Osteoblast (primary cell): ENCODE measurements at places on chromosomes 3 and 15. TPM values are rescaled to one million over a fixed set of nuclear protein-coding genes. Genes with fewer than 3 reads are reported as not detected.
A peak's percentile ranks its signal among the peaks of the same experiment; 100 is the strongest.

GRCh38 chr15:58425834-58426233 is 6.0 kb upstream of the LIPC start:
- DNase-seq: no peak
- H3K27ac ChIP-seq: no peak overlapping the region
- no peaks in the 10 kb centered on the region for H3K36me3 ChIP-seq
- H3K27me3 ChIP-seq: no peaks in the 10 kb centered on the region
- H3K4me3 ChIP-seq: no peak overlapping the region

- H3K4me1 ChIP-seq: peaks cover 14% of the 10 kb centered on the region
- H3K36me3 ChIP-seq: no peaks in the 10 kb centered on the region
- no peak overlapping the region for H3K27ac ChIP-seq
These were observed 13.4 kb upstream of the NR2F2 start for GRCh38 chr15:96316953-96317629.

- H3K27ac ChIP-seq: no peak overlapping the region
- peaks cover 36% of the 10 kb centered on the region for H3K4me1 ChIP-seq
- H3K36me3 ChIP-seq: no peaks in the 10 kb centered on the region
- no peak for DNase-seq
- no peak overlapping the region for H3K4me3 ChIP-seq
These were observed 32.5 kb downstream of the BHLHE40 start for GRCh38 chr3:5011555-5012256.

NCKIPSD gene
- 17.1 and 17.7 TPM in 2 replicates for total RNA-seq

MKRN3 gene
- total RNA-seq: 0.36 and 0.59 TPM in 2 replicates

MYZAP gene
- total RNA-seq: under 0.01 TPM in 1 of 2 replicates, not detected in the other

- peaks cover 11% of the 10 kb centered on the region for H3K27me3 ChIP-seq
- H3K27ac ChIP-seq: no peak overlapping the region
- H3K36me3 ChIP-seq: no peaks in the 10 kb centered on the region
- peak; percentile 81 for DNase-seq
- H3K4me3 ChIP-seq: no peak overlapping the region
- no peaks in the 10 kb centered on the region for H3K4me1 ChIP-seq
These were observed 44.8 kb downstream of the HCN4 start for GRCh38 chr15:73323956-73324355.

GRCh38 chr3:88010810-88011209 is 48.0 kb downstream of the CGGBP1 start:
- H3K36me3 ChIP-seq: no peaks in the 10 kb centered on the region
- no peaks in the 10 kb centered on the region for H3K4me1 ChIP-seq
- H3K27ac ChIP-seq: no peak overlapping the region
- no peak overlapping the region for H3K4me3 ChIP-seq

GPR62 gene
- under 0.01 TPM in 1 of 2 replicates, not detected in the other for total RNA-seq

DNA sequence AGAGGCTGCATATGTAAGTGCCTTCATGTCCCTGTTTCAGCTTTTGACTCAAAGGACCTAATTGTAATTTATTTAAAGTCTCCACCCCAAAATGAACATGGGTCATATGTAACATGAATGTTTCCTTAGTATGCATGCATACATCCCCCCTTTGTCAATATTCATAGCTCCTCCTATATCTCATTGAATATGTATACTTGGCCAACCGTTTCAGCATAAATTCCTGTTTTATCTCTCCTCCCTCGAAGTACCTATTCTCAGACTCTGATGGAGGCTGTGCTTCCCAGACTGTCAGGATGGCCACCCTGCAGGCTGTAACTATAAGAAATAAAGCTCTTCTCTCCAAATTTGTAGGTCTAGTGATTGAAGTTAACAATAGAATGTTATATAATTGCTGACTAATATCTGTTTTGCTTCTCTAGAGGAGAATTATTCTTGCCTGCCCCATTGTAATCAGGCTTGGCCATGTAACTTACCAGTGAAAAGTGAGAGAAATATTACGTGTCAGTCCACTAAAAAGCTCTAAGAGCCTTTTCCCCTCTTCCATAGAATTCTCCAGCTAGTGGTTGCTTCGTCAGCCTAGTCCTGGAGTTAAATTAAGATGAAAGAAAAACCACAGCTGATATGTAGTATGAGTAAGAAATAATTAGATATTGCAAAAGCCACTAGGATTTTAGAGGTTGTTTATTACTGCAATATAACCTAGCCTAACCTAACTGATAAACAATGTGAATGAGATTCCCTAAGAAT is 245.1 kb downstream of the ZNF385D start:
- no peak for DNase-seq
- no peak overlapping the region for H3K4me3 ChIP-seq
- no peaks in the 10 kb centered on the region for H3K4me1 ChIP-seq
- no peaks in the 10 kb centered on the region for H3K36me3 ChIP-seq
